ENCODE measurements at places on chromosomes 4 and X.

- no peak for DNase-seq
These were observed 897 bp downstream of the PNMA6F start for GRCh38 chrX:153320555-153321184.

DNA sequence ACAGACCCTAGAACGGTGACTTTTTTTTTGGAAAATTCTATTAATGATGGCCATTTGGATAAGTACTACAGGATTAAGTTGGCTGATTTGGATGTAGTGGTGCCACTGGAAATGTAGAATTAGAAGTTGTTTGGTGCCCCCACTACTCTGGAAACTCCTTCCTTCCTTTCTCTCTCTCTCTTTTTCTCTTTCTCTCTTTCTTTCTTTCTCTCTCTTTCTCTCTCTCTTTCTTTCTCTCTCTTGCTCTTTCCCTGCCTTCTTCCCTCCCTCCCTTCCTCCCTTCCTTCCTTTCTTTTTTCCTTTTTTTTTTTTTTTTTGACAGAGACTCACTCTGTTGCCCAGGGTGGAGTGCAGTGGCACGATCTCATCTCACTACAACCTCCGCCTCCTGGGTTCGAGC is 2.7 kb downstream of the GAR1 start:
- no peak for DNase-seq

DNA sequence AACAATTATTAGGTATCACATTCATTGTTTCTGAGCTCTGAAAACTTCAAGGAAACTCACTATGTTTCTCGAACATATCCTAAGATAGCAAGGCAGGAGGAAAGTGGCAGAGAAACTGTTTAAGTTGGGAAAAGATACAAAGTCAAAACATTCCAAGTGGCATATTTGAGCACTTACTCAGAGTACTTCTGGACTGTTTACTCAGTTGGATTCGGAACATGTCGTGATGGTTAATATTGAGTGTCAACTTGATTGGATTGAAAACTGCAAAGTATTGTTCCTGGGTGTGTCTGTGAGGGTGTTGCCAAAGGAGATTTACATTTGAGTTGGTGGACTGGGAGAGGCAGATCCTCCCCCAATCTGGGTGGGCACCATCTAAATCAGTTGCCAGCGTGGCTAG is 298.3 kb downstream of the IL1RAPL2 start:
- no peak for DNase-seq

DNA sequence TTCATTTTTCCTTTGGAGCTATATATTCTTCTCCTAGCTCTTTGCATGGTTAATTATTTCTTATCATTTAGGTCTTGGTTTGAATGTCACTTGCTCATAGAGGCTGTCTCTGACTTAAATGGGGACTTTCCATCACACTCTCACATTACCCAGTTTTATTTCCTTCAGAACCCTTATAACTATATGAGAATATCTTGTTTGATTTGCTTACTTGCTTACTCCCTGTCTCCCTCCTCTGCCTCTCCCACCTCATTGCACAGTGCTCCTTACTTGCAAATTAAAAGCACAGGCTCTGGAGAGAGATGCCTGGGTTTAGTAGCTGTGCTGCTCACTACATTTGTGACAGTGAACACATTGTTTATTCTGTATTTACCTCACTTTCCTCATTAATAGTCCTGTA is 174.6 kb downstream of the SOWAHB start:
- DNase-seq, result no peak

DNA sequence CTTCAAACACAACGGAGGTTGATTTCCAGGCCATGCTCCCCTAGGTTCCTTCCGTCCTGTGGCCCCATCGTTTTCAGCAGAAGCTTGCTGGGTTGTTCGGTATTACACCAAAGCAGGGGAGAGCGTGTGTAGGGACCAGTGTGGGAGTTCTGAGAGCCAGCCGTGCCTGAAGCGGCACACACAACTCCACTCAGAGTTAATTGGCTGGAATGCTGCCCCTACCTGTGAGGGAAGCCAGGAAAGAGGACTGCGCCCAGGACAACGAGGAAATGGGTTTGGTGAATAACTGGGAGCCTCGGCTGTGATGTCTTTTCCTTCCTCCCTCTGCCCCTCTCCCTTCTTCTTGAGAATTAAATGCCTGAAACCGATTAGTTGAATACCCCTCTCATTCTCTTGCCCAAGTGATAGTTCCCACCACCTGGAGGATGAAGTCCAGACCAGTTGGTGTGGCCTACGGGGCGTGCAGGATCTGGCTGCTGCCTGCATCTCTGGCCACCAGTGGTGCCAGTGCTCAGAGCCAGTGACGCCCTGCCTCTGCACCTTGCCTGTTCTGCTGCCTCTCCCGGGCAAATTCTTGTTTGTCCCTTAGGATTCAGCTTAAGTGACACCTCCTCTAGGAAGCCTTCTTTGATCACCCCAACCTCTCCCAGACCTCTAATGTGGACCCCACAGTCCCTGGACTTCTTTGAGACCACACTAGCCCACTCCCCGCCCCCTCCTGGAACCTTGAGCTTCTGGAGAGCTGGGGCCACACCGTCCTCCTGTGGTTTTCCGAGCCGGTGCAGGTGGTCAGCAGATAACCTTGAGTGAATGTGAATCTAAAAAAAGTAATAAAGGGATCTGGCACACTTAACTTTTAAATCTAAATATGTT is 33.6 kb downstream of the TBC1D14 start:
- DNase-seq, result no peak

DNA sequence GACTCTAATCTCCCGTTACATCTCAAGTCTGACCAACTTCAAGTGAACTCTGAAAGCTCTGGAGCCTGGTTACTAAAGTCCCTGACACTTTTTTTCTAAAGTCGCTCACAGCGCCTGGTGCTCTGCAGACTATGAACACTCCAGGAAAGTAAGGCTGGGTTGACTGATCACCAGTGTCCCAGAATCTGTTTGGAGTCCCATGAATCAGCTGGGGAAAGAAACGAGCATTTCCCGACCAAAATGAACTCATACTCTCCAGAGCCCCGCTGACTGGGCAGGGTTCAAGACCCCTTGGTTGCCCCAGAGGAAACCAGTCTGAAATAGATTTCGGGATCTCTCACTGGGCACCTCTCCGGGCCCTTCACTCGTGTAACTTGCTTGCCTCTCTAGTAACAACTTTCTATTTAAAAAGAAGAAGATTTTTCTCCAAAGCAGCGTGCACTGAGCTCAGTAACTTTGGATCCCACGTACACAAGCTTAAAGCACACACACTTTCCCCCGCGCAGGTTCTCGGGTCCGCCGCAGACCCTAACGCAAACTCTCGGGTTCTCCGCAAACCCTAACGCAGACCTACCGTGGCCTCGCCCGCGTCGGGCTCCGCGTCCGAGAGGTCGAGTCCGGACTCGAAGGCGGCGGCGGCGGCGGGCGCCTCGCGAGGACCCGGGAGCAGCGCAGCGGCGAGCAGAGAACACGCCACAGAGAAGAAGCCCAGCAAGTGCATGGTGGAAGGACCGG is 964 bp downstream of the VEGFC start:
- no peak for DNase-seq

DNA sequence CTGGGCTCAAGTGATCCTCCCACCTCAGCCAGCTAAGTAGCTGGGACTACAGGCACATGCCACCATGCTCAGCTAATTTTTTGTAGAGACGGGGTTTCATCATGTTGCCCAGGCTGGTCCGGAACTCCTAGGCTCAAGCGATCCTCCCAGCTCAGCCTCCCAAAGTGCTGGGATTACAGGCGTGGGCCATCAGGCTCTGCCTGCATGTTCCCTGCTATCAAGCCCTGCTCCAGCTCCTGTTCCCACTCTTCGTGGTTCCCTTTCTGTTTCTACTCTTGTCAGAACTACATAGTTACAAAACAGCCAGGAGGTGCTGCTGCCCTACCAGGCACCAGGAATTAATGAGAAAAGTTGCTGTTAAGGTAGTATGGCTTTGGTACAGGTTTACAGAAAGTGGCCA is 8.7 kb downstream of the TIMP1 start:
- no peak for DNase-seq

- no peak for DNase-seq
These were observed 586.0 kb upstream of the AADAT start for GRCh38 chr4:170675568-170676262.

GRCh38 chr4:78337244-78338020 is 214.1 kb upstream of the ANXA3 start:
- DNase-seq, result no peak

DNA sequence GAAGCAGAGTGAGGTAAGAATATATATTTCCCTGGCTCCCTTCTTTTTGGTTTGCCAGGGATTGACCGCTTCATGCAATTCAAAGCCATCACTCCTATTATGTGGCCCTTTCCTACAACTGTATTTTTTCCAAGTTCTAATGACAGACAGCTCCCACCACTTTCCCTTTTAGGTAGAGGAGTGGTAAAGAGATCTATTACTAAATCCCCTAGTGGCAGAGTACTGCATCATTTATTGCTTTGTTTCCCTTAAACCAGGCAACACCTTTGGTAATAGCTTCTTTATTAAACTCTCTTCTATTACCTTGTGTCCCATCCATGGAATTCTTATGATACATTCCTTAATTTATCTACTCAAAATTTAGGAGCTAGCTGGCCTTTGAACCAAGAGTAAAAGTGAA is 90.7 kb downstream of the CNOT6L start:
- no peak for DNase-seq

- DNase-seq, result no peak
These were observed 57.5 kb downstream of the GPR82 start for GRCh38 chrX:41781500-41781899.

DNA sequence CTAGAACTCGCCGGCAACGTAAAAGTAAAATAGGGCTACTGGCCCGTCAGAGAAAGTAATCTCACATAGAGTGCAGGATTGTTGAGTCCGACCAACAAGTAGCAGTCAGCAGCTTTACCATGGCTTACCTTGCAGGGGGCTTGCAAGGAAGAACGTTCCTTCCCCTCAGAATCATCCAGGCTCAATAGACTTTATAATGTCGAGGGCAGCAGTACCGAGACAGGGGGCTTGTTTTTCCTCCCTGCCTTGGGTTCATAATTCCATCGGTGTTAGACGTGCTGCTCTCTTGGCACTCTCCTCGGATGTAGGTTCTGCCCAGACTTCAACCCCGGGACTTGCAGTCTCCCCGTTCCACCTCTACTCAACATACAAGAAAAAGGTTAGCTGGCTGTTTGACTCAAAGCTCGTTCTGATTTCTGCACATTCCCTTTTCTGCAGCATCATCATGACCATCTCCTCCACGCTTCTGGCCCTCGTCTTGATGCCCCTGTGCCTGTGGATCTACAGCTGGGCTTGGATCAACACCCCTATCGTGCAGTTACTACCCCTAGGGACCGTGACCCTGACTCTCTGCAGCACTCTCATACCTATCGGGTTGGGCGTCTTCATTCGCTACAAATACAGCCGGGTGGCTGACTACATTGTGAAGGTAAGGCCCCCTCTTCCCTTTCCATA is 1.5 kb downstream of the SLC10A4 start:
- no peak for DNase-seq

DNA sequence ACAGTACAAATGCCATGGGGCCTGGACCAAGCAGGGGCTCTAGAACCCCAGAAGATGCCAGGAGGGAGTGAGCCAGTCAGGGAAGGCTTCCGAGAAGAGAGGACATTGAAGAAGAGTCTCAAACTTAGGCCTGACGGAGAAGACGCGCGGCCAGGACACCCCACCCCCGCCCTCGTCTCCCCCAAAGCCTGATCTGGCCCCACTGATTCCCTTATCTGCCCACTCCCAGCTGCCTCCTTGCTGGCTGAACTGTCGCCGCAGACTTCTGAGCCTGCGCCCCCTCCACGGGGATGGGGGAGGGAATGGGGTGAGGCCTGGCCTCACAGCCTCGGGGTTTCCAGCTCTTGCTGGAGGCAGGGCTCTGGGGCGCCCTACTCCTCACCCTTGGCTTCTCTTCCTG is 3.6 kb upstream of the GATA1 start:
- no peak for DNase-seq

DNA sequence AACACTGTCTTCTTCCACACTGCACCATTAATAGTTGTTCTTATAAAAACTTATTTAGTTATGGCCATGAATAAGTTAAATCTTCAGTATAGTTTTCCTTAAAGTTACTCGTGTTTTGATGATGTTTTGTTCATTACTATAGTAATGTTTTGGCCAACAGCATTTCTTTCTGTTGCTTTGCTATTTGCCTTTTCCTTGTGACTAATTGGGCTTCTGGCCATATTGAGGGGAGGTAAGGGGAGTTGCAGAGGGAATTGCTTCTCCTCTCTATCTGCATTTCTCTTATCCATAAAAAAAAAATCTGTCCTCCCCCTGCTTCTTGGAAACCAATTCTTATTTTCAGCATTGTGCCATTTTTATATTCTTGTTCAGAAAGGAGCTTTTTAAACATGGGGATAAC is 42.7 kb upstream of the ZCCHC12 start:
- no peak for DNase-seq

- DNase-seq, result peak; percentile 28
These were observed 134.1 kb downstream of the OR13H1 start for GRCh38 chrX:131677655-131678628.

GRCh38 chrX:130172127-130172845 is 524 bp downstream of the RAB33A start:
- no peak for DNase-seq

- DNase-seq, result peak; percentile 45
These were observed 109.9 kb upstream of the BCOR start for GRCh38 chrX:40207626-40208025.

- no peak for DNase-seq
These were observed 62.3 kb downstream of the STAG2 start for GRCh38 chrX:124023838-124024238.

GRCh38 chr4:185212581-185212980 is 3.2 kb downstream of the SNX25 start:
- DNase-seq, result no peak

GRCh38 chr4:145839151-145839550 is 99.5 kb downstream of the ZNF827 start:
- no peak for DNase-seq

DNA sequence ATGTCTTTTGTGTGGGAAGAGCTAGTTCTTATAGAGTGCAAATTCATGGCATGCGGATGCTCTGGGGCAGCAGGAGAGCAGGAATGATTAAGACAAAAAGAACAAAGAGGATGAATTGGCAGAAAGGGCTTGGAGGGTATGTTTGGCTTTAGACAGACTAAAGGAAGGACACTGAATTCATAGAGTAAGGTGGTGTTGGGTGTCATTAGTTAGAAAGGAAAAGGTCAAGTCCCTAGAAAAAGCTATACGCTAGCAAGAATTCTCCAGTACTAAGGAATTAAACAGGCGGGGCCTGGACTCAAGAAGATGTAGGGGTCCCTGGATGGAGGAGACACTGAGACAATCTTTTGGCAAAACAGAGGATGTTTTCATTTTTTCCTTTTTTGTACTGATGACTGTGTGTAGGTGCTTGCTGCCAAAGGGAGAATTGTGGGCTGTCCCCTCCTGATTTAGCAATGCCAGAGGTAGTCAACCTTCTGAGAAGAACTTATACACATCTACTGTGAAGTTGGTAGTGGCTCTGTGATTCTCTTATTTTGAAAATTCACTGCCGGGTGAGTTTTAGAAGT is 391.0 kb downstream of the SPRY1 start:
- no peak for DNase-seq

All from stimulated activated CD4-positive, alpha-beta T cell treated with anti-CD3 and anti-CD28 coated beads, Interleukin-1b, Interleukin-23, amount 100 ng/mL, for 48 hours (primary cell).